ENCODE measurements at places on chromosomes 6 and 20.

GRCh38 chr6:66499851-66500250 is 792.8 kb upstream of the EYS start:
- no peak for DNase-seq

- peak; percentile 5 for DNase-seq
Observed at GRCh38 chr20:45545754-45546453, 1.3 kb downstream of the EPPIN start.

GRCh38 chr6:163356324-163356723 is 58.2 kb upstream of the QKI start:
- DNase-seq, result no peak

DNA sequence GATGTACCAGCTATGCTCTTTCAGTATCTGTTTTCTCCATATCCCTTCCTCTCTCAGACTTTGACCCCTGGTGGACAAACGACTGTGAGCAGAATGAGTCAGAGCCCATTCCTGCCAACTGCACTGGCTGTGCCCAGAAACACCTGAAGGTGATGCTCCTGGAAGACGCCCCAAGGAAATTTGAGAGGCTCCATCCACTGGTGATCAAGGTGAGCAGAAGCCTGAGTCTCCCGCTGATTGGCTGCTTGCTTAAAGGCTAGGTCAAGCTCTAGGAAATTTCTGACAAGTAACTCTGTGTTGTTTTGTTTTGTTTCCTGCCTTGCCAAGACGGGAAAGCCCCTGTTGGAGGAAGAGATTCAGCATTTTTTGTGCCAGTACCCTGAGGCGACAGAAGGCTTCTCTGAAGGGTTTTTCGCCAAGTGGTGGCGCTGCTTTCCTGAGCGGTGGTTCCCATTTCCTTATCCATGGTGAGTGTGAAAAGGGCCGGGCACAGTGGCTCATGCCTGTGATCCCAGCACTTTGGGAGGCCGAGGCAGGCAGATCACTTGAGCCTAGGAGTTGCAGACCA is 28.6 kb downstream of the C6orf89 start:
- DNase-seq, result no peak

GRCh38 chr6:168032005-168032760 is 34.7 kb downstream of the KIF25 start:
- no peak for DNase-seq

- no peak for DNase-seq
Observed at GRCh38 chr20:5316188-5317158, at the start of gene PROKR2. Gene PROKR2 (minus strand): TSS chr20:5316954. CDS start chr20:5314369, 2,585 bp downstream.

DNA sequence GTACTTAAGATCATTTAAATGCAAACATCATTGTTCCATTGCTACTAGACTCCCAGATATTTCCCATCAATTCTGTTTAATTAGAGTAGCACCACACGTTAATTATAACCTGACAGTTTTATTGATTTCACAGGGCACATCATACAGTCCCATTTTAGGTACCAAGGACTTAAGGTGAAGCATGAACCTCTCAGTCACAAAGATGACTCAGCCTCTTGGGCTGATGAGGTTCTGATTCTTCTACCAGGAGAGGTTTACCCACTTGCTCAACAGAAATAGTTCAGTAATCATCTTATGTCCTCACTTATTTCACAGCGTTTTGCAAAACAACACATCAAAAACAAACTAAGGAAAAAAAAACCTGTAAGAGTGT is 98.5 kb downstream of the HIVEP2 start:
- peak; percentile 55 for DNase-seq

DNA sequence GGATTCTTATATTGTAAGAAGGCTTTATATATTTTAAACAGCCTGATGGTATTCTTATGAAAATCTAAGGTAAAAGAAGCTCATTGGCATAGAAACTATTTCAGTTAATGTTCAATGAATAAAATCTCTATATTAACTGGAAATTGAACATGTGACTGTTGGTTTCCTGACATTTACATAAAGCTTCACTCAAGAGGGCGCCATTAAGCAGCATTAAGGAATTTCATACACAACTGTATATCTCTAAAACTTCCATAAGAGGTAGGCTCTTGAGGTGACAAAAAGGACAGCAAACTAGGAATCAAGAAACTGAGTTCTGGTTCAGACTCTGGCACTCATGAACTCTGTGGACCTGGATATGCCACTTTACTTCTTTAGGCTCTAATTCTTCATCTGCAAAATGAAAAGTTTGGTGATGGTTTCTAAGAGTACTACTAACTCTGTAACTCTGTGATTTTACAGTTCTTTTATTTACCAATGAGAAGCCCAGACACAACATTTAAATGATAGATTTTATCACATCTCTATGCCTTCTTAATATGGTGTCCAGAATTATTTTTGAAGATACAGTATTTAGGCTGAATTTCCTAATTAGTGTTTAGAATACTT is 147.5 kb downstream of the FLRT3 start:
- no peak for DNase-seq

DNA sequence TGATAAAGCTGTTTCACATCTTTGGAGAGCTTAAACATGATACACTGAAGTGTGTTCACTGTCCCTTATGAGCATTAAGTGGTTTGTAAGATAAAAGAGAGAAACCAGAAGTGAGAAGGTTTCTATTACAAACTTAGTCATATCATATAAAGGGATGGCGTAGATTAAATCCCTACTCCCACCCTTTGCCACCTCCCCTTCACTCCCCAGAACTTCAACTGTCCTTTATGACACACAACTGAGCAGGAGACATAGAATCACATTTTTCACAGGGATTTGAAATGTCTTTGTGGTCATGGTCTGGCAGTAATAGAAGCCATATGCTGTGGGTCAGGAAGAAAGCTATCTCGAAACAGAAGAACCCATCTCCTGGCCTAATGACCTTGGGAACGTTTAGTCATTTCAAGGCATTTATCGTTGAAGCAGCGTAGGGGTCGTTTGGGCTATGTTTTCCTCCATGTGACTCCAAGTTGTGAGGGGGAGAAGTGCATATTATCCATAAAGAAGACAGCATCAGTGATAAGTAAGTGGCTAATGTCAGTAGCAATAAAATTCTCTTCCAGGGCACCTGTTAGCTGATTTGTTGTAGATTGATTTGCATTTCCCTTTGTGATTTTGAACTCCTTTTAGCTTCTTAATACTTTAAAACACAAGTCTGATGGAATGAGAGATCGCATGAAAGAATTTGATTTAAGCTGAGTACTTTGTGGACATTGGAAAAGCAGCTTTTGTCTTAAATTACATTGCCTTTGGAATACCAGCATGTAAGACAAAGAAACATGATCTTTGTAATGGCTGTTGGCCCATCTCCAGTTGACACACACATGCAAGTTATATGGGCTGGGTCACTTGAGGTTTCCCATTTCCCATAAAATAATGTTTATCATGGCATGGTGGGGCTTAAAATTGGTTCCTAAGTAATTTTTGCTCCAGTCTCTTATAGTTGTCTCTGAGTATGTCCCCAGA is 501.5 kb upstream of the FLRT3 start:
- no peak for DNase-seq

GRCh38 chr6:73180763-73181619 is 44.3 kb downstream of the KHDC1L start:
- peak; percentile 53 for DNase-seq

DNA sequence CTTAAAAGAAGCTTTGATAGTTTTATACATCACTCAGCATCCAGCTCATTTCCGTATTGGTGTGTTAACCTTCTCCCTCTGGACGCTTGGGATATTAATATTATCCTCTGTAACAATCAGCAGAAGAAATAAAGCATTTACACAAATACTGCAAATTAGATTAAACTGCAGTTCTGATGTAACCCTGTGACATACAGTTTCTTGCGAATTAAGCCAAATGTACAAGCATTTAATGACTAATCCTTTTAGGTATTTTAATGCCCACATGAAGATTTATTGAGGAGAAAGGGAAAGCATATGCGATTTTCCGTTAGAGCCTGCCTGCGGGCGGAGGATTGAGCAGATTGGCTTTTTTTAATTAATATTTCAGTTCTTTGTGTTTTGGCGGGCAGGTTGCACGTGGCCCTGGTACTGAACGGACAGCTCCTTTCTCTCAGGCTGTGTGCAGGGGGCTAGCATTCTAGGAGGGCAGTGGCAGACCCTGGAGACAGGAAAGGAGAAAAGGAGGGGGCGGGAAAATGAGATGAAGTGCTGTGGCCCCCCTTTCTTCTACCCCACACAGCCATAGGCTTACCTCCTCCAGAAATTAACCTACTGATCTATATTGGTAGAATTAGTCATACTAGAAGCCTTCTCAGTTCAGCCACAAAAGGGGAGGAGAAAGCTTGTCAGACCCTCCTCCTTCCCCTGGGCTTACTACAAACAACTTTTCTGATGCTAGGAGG is 14.1 kb upstream of the TFAP2D start:
- no peak for DNase-seq

DNA sequence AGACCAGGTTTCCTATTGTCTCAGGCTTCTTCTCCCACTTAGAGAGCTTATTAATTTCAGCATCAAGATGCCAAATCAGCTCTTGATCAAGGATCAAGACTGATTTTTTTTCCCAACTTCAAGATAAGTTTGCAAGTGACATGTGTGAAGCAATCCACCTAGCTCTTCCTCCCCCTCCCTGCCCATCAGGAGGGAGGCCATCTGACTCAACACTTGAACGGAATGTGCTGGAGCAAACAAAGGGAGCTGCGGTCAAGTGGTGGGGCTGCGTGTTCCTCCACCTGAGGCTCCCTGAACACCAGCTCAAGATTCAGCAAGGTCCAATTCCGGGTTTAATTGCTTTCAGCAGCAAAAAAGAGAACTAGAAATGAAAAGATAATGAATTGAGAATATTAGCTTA is 38.7 kb downstream of the TTI1 start:
- DNase-seq, result no peak

- DNase-seq, result no peak
Observed at GRCh38 chr6:170136541-170137175, 154.2 kb downstream of the DLL1 start.

- DNase-seq, result no peak
Observed at GRCh38 chr20:51526106-51526470, 16.4 kb downstream of the NFATC2 start.

GRCh38 chr6:27478141-27478705 is 5.3 kb upstream of the ZNF184 start:
- DNase-seq, result no peak

DNA sequence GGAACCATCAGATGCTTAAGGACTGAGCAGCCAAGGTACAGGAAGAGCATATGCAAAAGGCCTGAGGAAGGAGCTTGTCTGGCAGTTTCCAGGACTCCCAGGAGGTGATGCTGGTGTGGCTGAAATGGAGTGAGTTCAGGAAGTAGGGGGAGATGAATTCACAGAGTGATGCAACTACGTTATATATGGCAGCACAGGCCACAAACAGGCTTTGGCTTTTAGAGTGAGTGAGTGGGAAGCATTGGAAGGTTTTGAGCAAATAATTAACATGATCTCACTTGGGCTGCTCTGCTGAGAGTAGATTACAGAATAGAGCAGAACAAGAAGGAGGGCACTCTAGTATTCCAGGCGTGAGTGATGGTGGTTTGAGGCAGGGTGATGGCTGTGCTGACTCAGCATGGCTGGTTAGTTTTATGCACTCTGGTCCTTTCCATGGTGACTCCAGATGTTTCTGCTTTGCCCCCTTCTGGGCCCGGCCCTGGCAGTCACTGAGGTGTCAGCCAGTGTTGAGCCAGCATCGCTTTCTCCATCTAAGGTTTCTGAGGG is 6.5 kb downstream of the BTN2A2 start:
- DNase-seq, result no peak

DNA sequence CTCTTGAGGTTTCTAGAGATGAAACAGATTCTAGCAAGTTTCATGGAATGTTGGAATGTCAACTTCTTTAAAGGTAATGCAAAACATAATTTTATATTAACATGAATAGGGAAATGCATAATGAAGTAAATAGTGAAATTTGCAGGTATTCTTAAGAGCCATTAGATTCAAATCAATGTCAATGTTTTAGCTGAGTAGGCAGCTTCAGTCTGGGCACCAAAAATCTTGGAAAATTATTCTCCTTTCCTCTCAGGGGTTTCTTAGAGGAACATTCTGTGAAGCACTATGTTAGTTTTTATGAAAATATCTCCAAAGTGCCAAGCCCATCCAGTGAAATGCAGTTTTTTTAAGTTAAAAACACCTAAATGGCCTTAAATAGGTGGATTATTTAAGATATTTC is 300.8 kb downstream of the PAX1 start:
- no peak for DNase-seq

DNA sequence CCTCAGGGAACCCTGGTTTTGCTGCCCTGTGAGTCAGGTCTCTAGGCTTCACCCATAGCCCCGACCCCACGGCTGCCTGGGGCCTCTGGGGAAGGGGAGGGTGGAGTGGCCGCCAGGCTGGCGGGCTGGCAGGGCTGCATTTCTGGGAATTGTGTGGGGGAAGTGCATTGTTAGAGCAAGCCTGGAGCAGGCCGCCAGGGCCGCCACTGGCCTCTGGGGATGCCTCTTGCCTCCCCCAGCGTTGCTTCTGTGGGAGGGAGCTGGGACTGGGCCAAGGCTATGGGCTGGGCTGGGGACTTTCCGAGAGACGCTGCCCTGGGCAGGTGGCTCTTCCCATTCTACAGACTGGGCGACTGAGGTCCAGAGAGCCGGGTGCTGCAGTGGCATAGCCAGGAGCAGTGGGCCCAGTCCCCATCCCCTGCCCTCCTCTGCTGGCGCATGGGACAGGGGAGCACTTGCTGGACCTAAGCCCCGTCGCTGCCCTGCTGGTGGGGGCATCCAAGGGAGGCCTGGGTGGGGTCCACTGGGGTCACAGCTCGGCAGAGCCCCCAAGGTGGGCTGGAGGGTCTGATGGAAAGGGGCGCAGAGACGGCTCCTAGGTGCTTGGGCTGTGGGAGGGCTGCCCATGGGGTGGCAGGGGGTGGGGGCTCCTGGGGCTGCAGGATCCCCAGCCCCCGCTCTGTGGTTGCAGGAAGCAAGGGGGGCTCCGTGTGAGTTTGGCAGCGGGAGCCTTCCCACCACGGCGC is 6.6 kb upstream of the SOX18 start:
- no peak for DNase-seq

- no peak for DNase-seq
Observed at GRCh38 chr6:135616655-135617054, 119.1 kb upstream of the AHI1 start.
